ENCODE measurements at places on chromosomes 13 and 19.

GRCh38 chr13:43574605-43575004 is 212.2 kb downstream of the ENOX1 start:
- no peak for DNase-seq

- no peak for DNase-seq
These were observed 46.4 kb downstream of the AP1M1 start for GRCh38 chr19:16244091-16244490.

DNA sequence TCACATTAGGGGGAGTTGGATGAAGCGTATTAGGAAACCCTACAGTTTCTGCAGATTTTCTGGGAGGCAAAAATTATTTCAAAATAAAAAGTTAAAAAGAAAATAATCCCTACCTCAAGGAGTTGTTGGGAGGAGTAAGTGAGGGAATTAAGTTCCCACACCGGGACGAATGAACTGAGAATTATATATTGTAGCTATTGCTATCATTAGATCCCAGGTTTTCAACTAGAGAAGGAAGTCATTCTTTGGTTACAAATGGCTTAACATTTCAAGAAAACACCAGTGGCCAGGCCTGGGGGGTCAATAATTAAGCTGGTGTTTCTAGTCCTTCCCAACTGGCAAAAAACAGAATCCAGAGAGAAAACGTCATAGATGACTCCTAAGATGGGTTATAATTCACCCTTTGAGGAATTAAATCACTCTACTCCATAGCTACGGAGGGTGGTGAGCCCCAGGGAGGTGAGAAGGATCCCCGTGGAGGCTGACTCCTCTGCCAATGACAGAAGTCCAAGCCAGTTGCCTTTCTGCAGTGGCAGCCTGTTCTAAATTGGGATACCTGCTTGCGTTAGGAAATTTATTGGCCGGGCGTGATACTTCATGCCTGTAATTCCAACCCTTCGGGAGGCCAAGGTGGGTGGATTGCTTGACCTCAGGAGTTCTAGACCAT is 1.2 kb upstream of the MYDGF start:
- no peak for DNase-seq

GRCh38 chr13:27919934-27920676 is at the start of gene PDX1:
Gene PDX1, plus strand, starts transcription at chr13:27920000. Its CDS starts 139 bp downstream, at chr13:27920139.
- no peak for DNase-seq

DNA sequence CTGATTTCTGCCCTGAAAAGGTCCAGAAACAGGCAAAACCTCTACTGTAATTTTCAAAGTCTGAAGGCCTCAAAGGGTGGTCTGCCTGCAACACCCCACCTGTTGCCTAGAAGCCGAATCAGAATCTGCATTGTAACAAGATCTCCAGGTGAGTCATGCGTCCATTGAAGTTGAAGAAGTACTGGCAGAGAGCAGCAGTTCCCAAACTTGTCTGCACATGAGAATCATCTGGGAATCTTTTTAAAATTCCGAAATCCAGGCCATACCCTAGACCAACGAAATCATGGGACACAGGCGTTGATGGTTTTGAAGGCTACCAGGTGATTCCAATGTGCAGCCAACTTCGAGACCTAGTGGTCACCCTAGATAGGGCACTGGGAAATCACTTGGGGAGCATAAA is 16.0 kb upstream of the CLN5 start:
- no peak for DNase-seq

- no peak for DNase-seq
These were observed 12.3 kb downstream of the CLDN10 start for GRCh38 chr13:95564733-95565291.

DNA sequence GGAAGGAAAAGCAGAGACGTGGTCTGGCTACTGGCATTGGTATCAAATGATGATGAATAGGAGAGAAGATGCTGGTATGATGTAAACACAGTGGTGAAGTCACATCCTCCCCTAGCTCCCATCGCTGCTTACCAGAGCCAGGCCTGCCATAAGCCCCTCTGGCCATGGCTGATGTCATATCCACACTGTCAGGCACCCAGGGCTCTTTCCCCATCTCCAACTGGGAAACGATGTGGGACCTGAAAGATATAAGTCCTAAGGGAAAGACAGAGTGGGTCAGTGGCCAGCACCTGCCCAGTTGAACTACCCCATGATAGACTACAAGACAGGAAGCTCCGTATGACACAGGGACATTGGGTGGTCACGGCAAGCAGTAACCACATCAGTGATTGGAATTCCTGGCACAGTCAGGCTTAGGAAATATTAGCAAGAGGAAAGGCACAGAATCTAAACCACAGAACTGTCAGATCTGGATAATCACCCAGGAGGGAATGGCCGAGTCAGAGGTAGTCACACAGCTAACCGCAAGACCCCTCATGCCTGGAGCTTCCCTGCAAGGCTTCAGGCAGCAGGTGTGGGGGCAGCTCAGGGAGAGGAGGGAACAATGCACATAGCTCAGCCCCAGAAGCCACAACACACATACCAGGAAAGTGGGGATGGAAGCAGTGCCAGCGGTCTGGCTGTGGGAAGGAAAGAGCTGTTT is 3.8 kb downstream of the ZNF792 start:
- DNase-seq, result no peak
